ENCODE measurements at places on chromosomes 11 and 22.

DNA sequence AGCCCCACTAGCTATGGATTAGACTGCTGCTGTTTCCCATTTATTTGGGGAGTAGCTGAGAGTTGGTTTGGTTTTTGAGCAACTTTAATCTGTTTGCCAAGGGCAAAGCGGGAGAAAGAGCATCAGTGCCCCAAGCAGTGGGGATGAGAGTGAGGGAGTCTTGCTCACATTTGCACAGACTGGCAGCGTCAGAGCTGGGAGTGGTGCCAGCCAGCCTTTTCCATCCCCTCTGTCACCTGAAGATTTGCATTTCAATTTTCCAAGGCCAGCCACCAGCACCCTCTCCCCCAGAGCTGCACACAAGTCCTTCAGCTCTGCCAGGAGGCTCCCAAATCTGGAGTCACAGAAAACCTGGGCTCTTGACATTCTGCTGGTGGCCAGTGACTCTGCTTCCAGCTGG is 21.0 kb upstream of the UVRAG start:
- DNase-seq, result no peak

DNA sequence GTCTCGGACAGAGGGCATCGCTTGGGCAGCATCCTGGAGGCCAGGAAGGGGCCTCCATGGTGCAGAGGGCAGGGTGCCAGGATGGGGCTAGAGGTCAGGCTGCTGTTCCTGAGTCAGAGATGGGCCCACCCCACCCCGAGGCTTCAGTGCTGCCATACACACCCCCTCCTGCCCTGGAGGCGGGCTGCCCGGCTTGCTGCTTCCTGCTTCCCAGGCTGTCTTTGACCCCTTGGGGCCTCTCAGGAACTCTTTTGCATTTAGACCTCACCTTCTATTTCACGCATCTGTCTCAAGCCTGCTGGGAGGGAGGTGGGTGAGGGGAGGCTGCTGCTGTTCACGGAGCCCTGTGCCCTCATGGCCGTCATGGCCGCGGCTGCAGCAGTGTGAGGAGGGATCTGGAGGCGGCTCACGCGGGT is 6.6 kb upstream of the GRAMD4 start:
- peak; percentile 37 for DNase-seq

DNA sequence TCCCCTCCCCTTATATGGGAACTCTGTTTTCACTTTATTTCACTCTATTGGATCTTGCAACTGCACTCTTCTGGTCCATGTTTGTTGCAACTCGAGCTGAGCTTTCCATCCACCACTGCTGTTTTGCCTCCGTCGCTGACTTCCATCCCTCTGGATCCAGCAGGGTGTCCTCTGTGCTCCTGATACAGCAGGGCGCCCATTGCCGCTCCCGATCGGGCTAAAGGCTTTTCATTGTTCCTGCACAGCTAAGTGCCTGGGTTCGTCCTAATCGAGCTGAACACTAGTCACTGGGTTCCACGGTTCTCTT is 11.1 kb upstream of the CCDC117 start:
- DNase-seq, result no peak

- DNase-seq, result no peak
These were observed 45.4 kb upstream of the ATXN10 start for GRCh38 chr22:45626198-45626651.

- DNase-seq, result no peak
These were observed 76.8 kb upstream of the VPREB1 start for GRCh38 chr22:22167791-22168189.

DNA sequence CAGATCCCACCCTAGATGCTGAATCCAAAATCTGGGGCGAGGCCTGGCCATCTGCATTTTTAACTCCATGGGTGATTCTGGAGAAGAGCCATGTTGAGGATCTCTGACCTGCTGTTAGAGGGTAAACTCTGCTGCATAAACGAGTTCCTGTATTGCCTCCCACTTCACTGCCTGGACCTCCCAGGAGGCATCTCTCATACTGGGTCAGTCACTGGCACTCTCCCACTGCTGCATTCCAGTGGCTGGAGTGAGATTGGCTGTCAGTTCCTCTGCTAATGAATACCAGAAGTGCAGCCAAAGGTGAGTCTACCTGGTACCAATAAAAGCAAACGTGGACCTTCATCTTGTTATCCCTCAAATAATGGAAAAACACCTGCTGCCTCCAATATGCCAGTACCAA is 10.3 kb downstream of the POLDIP3 start:
- peak; percentile 34 for DNase-seq

DNA sequence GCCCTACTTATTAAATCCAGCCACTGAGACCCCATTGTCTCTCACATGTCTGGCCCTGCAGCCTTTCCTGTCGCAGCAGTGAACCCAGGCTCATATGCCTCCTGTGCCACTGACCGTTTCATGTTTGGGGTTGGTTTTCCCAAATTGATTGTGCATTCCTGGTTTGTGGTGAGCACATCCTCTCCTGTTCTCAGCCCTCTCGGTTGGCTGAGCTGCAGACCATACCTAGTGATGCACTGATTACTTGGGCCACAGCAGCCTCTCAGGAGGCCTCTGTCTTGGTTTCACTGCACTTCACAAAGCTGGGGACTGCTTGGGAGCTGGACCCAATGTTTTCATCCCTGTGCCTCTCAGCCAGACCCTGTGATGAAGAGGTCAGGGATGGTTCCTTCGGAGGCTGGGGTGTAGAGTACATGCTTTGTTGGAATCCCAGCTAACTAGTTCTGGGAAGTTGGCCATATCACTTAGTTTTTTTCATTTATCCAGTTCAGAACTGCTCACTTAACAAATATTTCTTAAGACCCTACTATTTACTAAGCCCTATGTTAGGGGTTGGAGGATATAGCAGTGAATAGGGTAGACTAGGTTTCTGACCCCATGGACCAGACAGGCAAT is 30.9 kb downstream of the PARVA start:
- no peak for DNase-seq

GRCh38 chr11:68116126-68116525 is 5.1 kb downstream of the CHKA start:
- no peak for DNase-seq

DNA sequence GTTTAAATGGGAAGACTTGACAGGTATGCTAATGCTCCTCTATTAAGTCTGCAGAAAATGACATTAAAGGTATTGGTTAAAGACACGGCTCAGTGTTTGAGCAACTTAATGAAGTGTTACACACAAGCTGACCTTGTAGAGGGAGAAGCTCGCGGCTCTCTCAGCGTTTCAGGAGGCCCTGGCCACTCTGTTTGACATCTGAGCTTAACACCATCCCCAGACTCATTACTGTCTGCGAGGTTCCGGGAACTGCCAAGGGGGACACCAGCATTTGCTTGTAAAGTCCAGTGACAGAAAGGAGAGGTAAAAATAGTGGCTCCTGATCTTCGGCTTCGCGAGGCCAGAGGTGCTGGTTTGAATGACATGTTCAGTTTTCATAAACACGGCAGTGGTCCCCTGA is 540.7 kb upstream of the CADM1 start:
- DNase-seq, result no peak

GRCh38 chr11:119793335-119793984 is 64.5 kb upstream of the NECTIN1 start:
- no peak for DNase-seq

- no peak for DNase-seq
These were observed 17.8 kb downstream of the PRRG4 start for GRCh38 chr11:32847511-32847910.

GRCh38 chr11:69307421-69307820 is 13.5 kb downstream of the MYEOV start:
- no peak for DNase-seq

DNA sequence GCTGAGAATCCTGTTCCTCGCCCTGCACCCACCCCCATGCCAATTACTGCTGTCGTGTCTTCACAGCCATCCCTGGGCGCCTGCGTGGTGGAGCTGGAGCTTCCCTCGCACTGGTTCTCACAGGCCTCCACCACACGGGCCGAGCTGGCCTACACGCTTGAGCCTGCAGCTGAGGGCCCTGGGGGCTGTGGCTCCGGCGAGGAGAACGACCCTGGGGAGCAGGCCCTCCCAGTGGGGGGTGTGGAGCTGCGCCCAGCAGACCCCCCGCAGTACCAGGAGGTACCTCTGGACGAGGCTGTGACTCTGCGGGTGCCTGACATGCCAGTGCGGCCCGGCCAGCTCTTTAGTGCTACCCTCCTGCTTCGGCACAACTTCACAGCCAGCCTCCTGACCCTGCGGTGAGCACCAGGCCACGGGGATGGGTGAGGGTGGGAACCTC is 4.3 kb downstream of the TMEM132A start:
- DNase-seq, result no peak

GRCh38 chr11:107697291-107697690 is 14.6 kb downstream of the SLN start:
- no peak for DNase-seq

GRCh38 chr11:15206791-15207190 is 92.1 kb downstream of the INSC start:
- DNase-seq, result no peak

- DNase-seq, result no peak
These were observed 51.7 kb downstream of the ARHGAP42 start for GRCh38 chr11:100738701-100739270.

DNA sequence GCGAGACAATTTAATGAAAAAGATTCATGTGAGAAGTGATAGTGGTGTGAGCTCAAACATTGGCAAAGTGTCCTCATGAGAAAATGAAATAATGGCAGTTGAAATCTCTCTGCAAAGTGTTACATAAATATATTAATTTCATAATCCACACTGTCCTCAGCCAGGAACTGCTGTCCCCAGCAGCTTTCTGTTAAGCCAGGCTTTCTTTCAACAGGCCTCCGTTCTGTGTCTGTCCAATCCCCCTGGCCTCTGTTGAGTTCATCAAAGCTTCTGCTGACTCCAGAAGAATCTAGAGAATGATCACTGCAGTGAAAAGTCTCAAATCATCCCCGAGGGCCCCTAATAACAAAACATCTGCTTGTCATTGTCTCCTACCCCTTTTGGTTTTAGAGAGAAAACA is 10.0 kb upstream of the ASCC2 start:
- DNase-seq, result no peak

DNA sequence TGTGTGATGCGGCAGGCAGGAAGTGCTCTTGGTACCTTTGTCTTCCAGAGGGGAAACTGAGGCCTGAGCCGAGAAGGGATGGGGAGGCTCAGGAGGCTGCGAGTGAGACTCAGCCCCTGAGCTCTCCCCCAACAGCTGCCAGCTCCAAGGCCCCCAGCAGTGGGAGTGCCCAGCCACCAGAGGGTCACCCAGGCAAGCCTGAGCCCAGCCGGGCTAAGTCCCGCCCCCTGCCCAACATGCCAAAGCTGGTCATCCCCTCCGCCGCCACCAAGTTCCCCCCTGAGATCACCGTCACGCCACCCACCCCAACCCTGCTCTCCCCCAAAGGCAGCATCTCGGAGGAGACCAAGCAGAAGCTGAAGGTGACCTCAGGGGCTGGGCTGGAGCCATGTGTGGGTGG is 3.8 kb upstream of the SUSD2 start:
- no peak for DNase-seq

DNA sequence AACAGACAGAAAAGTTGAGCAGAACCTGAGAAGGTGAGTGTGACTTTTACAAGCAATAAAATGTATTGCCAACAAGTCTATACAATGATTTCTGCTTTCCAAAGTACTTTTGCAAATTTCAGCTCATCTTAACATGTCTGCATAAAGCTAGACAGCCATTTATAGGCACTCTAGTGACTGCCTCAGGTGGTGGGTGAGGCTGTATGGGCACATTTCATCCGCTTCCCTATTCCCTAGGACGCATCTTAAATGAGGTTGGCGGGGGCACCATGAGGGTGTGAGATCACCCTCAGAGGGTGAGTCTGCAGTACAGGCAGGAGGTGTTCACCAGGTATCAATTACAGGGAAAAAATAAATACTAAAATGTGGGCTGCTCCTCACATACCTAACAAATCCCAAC is 110.1 kb downstream of the ETS1 start:
- no peak for DNase-seq

- DNase-seq, result no peak
These were observed 65.5 kb downstream of the BMAL1 start for GRCh38 chr11:13343067-13343466.

GRCh38 chr22:22787786-22788459 is 99.7 kb upstream of the IGLL5 start:
- peak; percentile 33 for DNase-seq

DNA sequence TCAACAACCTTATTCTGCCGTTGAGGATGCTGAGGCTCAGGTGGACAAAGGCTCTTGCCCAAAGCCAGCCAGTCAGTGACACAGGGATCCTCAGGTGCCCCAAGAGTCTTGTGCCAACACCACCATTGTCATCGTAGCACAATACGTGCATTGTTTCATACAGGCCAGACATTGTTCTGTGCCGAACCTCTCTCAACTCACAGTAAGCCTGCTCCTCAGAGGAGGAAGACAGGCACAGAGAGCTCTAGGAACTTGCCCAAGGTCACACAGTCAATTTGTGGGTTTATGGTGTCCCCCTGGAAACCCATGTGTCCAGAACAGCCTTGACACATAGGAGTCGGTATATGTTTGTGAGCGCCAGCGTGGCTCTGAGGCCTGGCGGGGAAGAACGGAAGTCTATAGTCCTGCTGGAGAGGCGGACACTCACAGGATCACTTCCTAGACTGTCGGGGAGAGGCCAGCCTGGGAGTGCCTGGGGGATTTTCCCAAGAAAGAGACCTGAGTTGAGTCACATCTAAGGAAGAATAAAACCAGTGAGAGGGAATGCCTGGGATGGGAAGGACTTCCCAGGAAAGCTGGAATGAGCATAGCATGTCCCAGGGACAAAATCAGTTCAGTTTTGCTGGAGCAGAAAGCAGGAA is 20.2 kb downstream of the LIF start:
- DNase-seq, result peak; percentile 47

GRCh38 chr22:48844056-48844675 is 983.5 kb downstream of the BRD1 start:
- no peak for DNase-seq

- DNase-seq, result no peak
These were observed 19.3 kb downstream of the STARD10 start for GRCh38 chr11:72774499-72774898.

GRCh38 chr11:129643031-129643721 is 172.5 kb upstream of the TMEM45B start:
- peak; percentile 75 for DNase-seq

GRCh38 chr11:2132246-2132645 is 6.9 kb downstream of the IGF2 start:
- DNase-seq, result no peak

GRCh38 chr11:69295995-69296889 is 2.3 kb downstream of the MYEOV start:
- peak; percentile 70 for DNase-seq

GRCh38 chr11:2700415-2701211 is 819 bp upstream of the KCNQ1OT1 start:
- DNase-seq, result peak; percentile 35

GRCh38 chr11:117435326-117435725 is 107.7 kb downstream of the CEP164 start:
- DNase-seq, result no peak
